ENCODE measurements at places on chromosomes 3 and 15.

- DNase-seq = no peak
Observed at GRCh38 chr3:33547101-33547500, 106.9 kb upstream of the UBP1 start.

GRCh38 chr15:69480932-69481331 is 28.3 kb downstream of the RPLP1 start:
- DNase-seq = no peak

GRCh38 chr3:115322901-115323300 is 175.8 kb upstream of the ZBTB20 start:
- no peak for DNase-seq

DNA sequence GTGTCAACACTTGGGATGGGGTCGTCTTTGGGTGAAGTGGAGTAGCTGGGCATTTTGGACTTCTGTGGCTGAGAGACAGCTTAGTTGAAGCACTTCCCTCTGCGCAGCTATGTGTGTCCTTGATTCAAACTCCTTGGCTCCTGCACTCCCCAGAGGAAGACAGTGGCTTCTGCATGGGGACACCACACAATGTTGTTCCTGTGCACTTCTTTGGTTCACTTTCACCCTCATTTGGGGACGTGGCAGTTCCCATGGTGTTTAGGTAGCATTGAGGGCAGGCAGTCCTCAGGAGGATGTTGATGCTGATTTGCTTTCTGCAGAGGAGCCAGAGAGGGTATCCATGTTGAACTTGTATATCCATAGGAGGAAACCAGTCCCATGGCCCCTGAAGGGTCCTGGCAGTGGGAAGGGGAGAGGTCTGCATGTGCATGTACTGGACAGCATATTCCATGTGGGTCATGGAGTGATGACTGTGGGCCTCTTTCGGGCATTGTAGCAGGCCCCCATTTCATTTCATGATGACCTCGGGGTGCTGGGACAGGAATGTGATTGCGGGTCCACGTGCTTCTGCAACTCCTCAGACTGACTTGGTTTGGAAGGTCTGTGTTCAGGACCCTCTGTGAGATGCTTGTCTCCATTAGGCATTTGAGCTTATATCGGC is 135.4 kb downstream of the SNRPN start:
- no peak for DNase-seq

DNA sequence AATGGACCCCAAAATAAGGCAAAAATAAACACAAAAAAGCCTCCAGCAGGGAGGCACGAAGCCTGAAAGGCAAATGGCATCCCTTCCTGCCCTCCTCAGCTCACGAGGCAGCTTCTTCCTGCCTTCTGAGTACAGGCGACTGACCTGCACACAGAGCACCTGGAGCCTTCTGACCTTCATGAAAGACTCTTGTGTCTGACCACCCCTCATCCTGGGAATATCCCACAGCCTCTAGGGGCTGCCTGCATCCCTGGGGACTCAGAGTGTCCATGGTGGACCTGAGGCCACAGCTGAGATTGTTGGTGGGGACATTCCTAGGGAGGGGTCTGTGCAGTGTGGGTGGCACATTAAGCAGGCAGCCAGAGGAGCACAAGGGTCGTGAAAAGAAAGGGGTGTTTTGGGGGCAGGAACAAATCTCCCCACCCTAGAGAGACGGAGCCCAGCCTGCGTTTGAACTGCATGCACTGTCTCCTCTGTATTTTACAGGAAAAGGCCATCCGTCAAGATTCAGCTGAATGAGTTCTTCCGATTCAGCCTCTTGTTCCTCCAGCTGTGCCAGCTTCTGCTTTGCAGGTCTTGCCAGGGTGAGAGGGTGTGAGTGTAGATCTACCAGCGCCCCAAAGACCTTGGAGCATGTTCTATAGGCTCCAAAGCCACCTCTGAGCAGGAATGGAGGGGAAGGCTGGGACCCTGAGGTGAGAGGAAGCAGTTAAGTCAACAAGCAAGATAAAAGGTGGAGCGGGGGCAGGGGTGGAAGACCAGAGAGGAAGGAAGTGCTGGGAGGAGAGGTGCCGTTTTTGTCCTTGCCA is 80.4 kb upstream of the MEF2A start:
- no peak for DNase-seq

Data from activated naive CD8-positive, alpha-beta T cell treated with anti-CD3 and anti-CD28 coated beads, Interleukin-2, amount 50 U/mL, for 24 hours (primary cell).